ENCODE measurements at places on chromosomes 1 and 21. TPM values are rescaled to one million over a fixed set of nuclear protein-coding genes. Genes with fewer than 3 reads are reported as not detected.

Gene MSH4
- total RNA-seq = 0.96 TPM

Gene RHBDL2
- 1.1 TPM for total RNA-seq

Gene E2F2
- 0.32 TPM for total RNA-seq

Gene CLCN6
- 33.7 TPM for total RNA-seq

Gene SHISA4
- 8.6 TPM for total RNA-seq

Gene TNN
- not detected for total RNA-seq

Gene GJB3
- total RNA-seq = 0.81 TPM

Gene FCGR3A
- 112 TPM for total RNA-seq

Gene EPB41
- 67.0 TPM for total RNA-seq

Gene MYBPH
- not detected for total RNA-seq

Gene TPRG1L
- total RNA-seq = 47.5 TPM

Gene AMY1B
- total RNA-seq = 4.1 TPM

Gene TTC24
- total RNA-seq = not detected

Gene FCRL4
- total RNA-seq = not detected

Gene OR6Y1
- not detected for total RNA-seq

DNA sequence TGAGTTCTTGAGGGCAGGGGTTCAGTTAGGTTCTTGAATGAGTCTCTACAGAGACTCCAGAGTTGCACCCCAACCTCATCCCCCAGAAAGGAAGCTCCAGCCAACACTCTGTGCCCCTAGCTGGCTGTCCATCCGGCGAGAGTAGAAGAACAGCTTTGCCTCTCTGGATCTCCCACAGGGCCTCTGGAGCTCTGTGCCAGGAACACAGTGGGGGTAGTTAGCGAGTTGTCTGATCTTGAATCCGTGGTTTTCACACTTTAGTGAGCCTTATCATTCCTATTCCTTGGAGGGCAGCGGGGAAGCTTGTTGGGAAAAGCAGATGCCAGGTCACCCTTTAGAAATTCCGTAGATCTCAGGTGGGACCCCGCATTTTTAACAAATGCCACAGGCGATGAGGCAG lies 45.0 kb downstream of the STUM start:
- no peak overlapping the region for H3K4me3 ChIP-seq
- no peaks in the 10 kb centered on the region for H3K27me3 ChIP-seq
- no peak for DNase-seq
- no peak overlapping the region for H3K27ac ChIP-seq
- H3K4me1 ChIP-seq = no peaks in the 10 kb centered on the region

GRCh38 chr21:29914326-29914725 lies 25.5 kb downstream of the GRIK1 start:
- DNase-seq = no peak
- no peak overlapping the region for H3K27ac ChIP-seq
- no peaks in the 10 kb centered on the region for H3K4me1 ChIP-seq
- H3K27me3 ChIP-seq = no peaks in the 10 kb centered on the region

DNA sequence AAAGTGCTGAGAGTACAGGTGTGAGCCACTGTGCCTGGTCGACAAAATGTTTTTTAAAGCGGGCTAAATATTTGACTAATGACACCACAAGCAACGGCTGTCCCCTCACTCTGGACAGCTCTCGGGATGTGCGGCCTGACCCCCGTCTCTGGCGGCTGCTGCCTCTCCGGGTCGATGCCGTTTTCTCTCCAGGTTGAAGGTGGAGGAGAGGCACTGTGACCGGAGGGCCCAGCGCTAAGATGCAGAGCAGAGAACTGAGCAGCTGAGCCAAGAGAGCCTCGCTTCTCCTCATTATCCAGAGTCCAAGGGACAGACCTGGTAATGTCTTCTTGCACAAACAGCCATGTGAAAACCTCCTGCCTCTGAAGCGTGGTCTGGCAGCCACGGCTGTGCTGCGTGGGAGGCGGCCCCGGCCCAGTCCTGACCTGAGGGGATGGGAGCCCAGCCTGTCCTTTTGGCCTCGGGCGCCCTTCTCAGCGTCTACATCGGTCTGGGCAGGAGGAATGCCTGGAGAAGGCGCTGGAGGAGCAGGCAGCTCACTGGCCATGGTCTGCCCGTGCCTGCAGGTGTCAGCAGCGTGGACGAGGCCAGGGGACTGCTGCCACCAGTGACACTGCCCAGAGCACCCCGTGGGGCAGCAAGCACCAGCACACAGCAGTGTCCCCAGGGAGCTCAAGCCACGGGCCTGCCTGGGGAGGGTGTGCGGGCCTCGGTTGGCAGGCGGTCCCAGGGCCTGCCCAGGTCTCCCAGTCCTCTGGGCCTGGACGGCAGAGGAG lies 10.3 kb downstream of the MORN1 start:
- H3K36me3 ChIP-seq = no peaks in the 10 kb centered on the region
- no peaks in the 10 kb centered on the region for H3K27me3 ChIP-seq
- no peak overlapping the region for H3K27ac ChIP-seq
- peaks cover 5% of the 10 kb centered on the region for H3K4me1 ChIP-seq
- peak; percentile 57 for DNase-seq

- peaks cover 12% of the 10 kb centered on the region for H3K4me1 ChIP-seq
- H3K27ac ChIP-seq = peak overlapping the region; percentile 27
- no peak overlapping the region for H3K4me3 ChIP-seq
- no peak for DNase-seq
- H3K36me3 ChIP-seq = no peaks in the 10 kb centered on the region
These were observed 9.8 kb downstream of the COL8A2 start for GRCh38 chr1:36115200-36115669.

DNA sequence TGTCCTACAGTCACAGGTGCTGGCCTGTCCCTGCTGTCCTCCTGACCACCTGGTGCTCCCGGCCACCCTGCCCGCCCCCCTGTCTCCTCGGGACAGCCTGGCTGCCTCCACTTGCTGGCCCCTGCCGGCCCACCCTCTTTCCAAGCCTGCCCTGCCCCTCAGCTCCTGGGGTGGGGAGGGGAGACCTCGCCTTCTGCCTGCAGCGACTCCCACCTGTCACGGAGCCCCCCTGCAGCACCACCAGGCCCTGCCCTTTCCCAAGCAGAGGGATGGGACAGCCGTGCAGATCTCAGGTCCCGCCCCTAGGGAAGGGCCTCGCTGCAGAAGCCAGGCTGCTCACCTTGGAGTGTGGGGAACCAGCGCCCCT lies 7.5 kb downstream of the LRRC3 start:
- no peak overlapping the region for H3K27ac ChIP-seq
- no peak overlapping the region for H3K4me3 ChIP-seq
- H3K4me1 ChIP-seq = no peaks in the 10 kb centered on the region
- no peaks in the 10 kb centered on the region for H3K36me3 ChIP-seq

GRCh38 chr1:96641282-96641681 lies 80.3 kb upstream of the PTBP2 start:
- H3K4me3 ChIP-seq = no peak overlapping the region
- H3K36me3 ChIP-seq = no peaks in the 10 kb centered on the region
- no peak overlapping the region for H3K27ac ChIP-seq
- no peak for DNase-seq

- no peaks in the 10 kb centered on the region for H3K36me3 ChIP-seq
- H3K27ac ChIP-seq = no peak overlapping the region
- H3K27me3 ChIP-seq = no peaks in the 10 kb centered on the region
- H3K4me3 ChIP-seq = no peak overlapping the region
These were observed 170.8 kb downstream of the S1PR1 start for GRCh38 chr1:101407505-101408211.

GRCh38 chr1:91912266-91912665 lies 26.3 kb upstream of the TGFBR3 start:
- no peak overlapping the region for H3K27ac ChIP-seq
- H3K27me3 ChIP-seq = no peaks in the 10 kb centered on the region
- no peaks in the 10 kb centered on the region for H3K4me1 ChIP-seq

DNA sequence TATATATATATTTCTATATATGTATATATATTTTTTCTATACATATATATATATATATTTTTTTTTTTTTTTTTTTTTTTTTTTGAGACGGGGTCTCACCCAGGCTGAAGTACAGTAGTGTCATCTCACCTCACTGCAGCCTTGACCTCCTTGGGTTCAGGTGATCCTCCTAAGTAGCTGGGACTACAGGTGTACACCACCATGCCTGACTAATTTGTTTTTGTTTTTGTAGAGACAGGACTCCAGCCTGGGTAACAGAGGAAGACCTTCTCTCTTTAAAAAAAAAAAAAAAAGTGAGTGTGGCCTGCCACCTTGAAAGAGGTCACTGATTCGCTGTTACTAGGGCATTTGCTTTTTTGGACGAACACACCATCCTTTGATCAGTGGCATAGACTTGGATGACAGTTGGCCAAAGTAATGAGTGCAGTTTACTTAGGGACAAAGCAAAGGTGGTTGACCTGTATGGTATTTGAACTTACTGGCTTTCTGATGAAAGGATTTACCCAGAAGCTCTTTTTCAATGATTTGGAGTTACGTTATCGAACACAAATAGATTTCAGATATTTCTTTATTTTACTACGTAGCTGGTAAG lies 10.8 kb downstream of the SLC25A33 start:
- peaks cover 15% of the 10 kb centered on the region for H3K36me3 ChIP-seq
- no peak overlapping the region for H3K4me3 ChIP-seq
- no peak for DNase-seq
- H3K27me3 ChIP-seq = no peaks in the 10 kb centered on the region

- no peaks in the 10 kb centered on the region for H3K27me3 ChIP-seq
- H3K4me1 ChIP-seq = no peaks in the 10 kb centered on the region
- no peak overlapping the region for H3K4me3 ChIP-seq
- DNase-seq = no peak
These were observed 362.5 kb upstream of the CHRM3 start for GRCh38 chr1:239023732-239024360.

- H3K36me3 ChIP-seq = no peaks in the 10 kb centered on the region
- no peaks in the 10 kb centered on the region for H3K4me1 ChIP-seq
- no peak overlapping the region for H3K27ac ChIP-seq
- H3K4me3 ChIP-seq = no peak overlapping the region
These were observed 21.3 kb upstream of the FCRL2 start for GRCh38 chr1:157798211-157798610.

GRCh38 chr1:239590556-239590955 lies 204.2 kb downstream of the CHRM3 start:
- H3K36me3 ChIP-seq = no peaks in the 10 kb centered on the region
- DNase-seq = no peak
- no peak overlapping the region for H3K4me3 ChIP-seq
- no peaks in the 10 kb centered on the region for H3K27me3 ChIP-seq

DNA sequence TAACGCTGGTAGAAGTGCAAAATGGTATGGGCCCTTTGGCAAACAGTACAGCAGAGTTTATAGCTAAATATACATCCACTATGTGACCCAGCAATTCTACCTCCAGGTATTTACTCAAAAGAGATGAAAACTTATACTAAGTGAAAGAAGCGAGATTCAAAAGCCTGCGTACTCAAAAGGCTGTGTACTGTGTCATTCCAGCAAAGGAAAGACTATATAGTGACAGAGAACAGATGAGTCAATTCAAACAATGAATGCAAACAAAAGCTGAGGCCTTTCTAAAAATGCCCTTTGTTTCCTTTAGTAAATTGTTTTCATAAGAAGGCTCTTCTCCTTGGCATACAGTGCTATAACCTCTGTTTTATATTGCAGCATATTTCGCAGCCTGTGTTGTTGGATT lies 268.8 kb upstream of the CSF3R start:
- H3K4me3 ChIP-seq = no peak overlapping the region
- H3K27ac ChIP-seq = no peak overlapping the region
- no peak for DNase-seq
- H3K27me3 ChIP-seq = no peaks in the 10 kb centered on the region
- H3K4me1 ChIP-seq = no peaks in the 10 kb centered on the region

- H3K4me1 ChIP-seq = no peaks in the 10 kb centered on the region
- H3K4me3 ChIP-seq = no peak overlapping the region
- DNase-seq = no peak
- no peaks in the 10 kb centered on the region for H3K36me3 ChIP-seq
- H3K27me3 ChIP-seq = no peaks in the 10 kb centered on the region
These were observed 62.7 kb upstream of the GPR89A start for GRCh38 chr1:145545055-145545454.

DNA sequence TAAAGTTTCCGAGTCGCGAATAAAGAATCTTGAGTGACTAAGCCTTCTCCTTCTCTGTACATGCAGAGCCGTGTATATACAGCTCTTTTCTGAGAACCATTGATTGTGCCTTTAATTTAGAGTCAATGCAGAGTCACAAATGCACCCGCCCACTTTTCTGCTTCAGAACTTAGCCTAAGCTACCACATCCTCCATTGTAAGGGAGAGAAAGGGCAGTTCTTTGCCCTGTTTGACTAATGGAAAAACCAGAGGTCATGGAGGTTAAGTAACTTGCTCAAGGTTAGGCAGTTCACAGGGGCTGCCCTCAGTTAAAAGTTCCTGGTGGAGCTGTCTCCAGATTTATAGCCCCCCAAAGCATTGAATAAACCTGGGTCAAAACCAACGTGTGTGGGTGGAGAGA lies 139.6 kb downstream of the TOMM20 start:
- no peak for DNase-seq
- H3K36me3 ChIP-seq = no peaks in the 10 kb centered on the region
- no peaks in the 10 kb centered on the region for H3K27me3 ChIP-seq
- H3K4me3 ChIP-seq = no peak overlapping the region
- H3K4me1 ChIP-seq = peaks cover 39% of the 10 kb centered on the region

GRCh38 chr1:23403038-23403336 lies 21.6 kb downstream of the TCEA3 start:
- no peak overlapping the region for H3K4me3 ChIP-seq
- peaks cover 6% of the 10 kb centered on the region for H3K36me3 ChIP-seq
- DNase-seq = no peak
- H3K27ac ChIP-seq = peak overlapping the region; percentile 47
- H3K27me3 ChIP-seq = no peaks in the 10 kb centered on the region
- peaks cover 30% of the 10 kb centered on the region for H3K4me1 ChIP-seq

Measured in upper lobe of right lung (tissue), 1 donor.